ENCODE measurements at places on chromosomes 4 and X.

GRCh38 chrX:72094894-72095293 is 36.8 kb downstream of the RTL5 start:
- no peaks in the 10 kb centered on the region for H3K27me3 ChIP-seq
- peaks cover 7% of the 10 kb centered on the region for H3K4me1 ChIP-seq
- H3K27ac ChIP-seq: peak overlapping the region; percentile 42
- peaks cover 2% of the 10 kb centered on the region for H3K36me3 ChIP-seq

- no peak for DNase-seq
- no peak overlapping the region for H3K27ac ChIP-seq
- H3K4me1 ChIP-seq: peaks cover 4% of the 10 kb centered on the region
- no peak overlapping the region for H3K4me3 ChIP-seq
- H3K27me3 ChIP-seq: peaks cover 2% of the 10 kb centered on the region
- no peaks in the 10 kb centered on the region for H3K36me3 ChIP-seq
Measured at GRCh38 chr4:14856062-14856933, 146.0 kb upstream of the CPEB2 start.

DNA sequence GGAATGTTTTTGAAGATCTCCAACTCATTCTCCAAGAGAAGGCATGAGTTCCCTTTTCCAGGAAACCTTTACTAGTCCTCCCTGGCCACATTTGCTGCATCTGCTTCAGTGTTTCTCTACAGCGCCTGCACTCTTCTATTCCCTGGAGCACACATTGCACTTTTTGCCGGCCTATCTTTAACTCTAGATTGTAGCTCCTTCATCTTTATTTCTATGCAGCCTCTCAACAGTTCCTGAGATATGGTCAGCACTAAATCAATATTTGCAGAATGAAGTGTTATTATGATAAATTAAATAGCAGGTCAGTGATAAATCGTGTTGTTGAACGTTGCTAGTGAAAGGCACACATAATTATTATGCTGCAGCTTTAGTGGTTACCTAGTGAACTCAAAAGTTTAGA is 88.3 kb downstream of the VCX3A start:
- no peaks in the 10 kb centered on the region for H3K27me3 ChIP-seq
- H3K36me3 ChIP-seq: no peaks in the 10 kb centered on the region
- H3K4me1 ChIP-seq: no peaks in the 10 kb centered on the region
- no peak overlapping the region for H3K4me3 ChIP-seq
- no peak for DNase-seq
- H3K27ac ChIP-seq: no peak overlapping the region

DNA sequence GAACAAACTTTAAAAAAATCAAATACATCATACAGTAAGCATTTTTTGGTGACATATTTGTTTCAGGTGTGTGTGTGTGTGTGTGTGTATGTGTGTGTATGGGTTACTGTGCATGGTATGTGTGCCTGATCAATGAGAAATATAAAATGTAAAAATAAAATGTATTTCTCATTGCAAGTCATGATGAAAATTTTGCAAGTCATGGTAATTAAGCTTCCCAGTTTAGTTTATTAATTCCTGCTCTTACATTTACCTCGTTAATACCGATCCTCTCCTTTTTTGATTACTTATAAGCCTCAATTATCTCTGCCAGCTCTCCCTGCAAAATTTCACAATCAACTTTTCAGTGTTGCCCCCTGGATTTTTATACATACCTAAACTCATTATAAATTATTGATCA is 114.6 kb upstream of the ADGRL3 start:
- H3K27me3 ChIP-seq: no peaks in the 10 kb centered on the region
- H3K4me1 ChIP-seq: peaks cover 4% of the 10 kb centered on the region
- no peak overlapping the region for H3K4me3 ChIP-seq
- no peaks in the 10 kb centered on the region for H3K36me3 ChIP-seq
- no peak for DNase-seq
- no peak overlapping the region for H3K27ac ChIP-seq

- H3K4me1 ChIP-seq: peaks cover 34% of the 10 kb centered on the region
- H3K27me3 ChIP-seq: no peaks in the 10 kb centered on the region
- H3K4me3 ChIP-seq: no peak overlapping the region
- H3K36me3 ChIP-seq: no peaks in the 10 kb centered on the region
- H3K27ac ChIP-seq: no peak overlapping the region
Measured at GRCh38 chr4:53005808-53006207, 143.7 kb downstream of the RASL11B start.

GRCh38 chrX:53223955-53224859 is 800 bp downstream of the KDM5C start:
- peak overlapping the region; percentile 100 for H3K27ac ChIP-seq
- H3K4me1 ChIP-seq: peaks cover 20% of the 10 kb centered on the region
- DNase-seq: no peak
- H3K4me3 ChIP-seq: peak overlapping the region; percentile 97

DNA sequence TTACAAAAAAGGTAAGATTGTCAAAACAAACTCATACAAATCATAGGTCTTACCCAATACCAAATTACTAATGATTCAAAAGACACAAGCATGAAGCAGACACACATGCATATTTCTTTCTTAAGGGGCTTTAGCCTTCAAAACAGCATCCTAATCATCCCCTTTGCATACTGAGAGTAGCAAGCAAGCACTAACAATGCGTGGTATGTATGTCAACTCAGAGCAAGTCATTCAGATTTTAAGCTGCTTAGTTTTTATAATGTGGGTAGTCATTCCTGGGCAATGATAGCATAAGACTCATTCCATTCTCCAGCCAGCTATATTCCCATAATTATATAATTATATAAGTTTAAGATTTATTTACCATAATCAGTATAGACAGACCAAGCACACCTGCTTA is 219.6 kb downstream of the DKK2 start:
- no peak overlapping the region for H3K27ac ChIP-seq
- H3K27me3 ChIP-seq: no peaks in the 10 kb centered on the region
- no peaks in the 10 kb centered on the region for H3K36me3 ChIP-seq
- no peak for DNase-seq

- peaks cover 19% of the 10 kb centered on the region for H3K4me1 ChIP-seq
- no peak overlapping the region for H3K4me3 ChIP-seq
- H3K27ac ChIP-seq: no peak overlapping the region
Measured at GRCh38 chr4:183403961-183404360, 40.5 kb upstream of the CDKN2AIP start.

DNA sequence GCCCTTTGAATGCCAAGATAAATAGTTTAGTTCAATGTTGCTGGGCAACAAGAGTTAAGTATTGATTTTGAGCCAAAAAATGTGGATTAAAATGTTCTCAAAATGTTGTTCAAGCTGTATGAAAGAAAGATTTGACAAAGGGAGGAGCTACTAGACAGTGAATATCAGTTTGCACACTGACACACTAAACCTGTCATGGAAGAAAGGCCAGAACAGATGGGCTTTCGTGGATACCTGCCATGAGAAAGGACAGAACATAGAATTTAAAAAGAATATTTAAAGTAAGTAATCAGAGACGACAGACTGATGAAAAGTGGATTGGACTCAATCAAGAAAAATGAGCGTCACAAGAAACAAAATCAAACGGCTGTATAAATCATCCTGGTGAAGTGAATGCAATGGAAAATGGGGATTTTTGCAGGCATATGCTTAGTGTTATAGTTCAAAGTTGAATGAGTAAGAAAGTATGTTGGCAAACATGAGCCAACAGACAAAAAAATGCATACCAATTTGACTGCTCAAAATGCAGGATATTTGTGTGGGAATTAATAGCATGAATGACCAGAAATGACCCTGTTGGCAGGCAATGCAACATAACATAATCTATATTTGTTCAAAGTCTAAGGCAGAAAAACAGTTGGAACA is 7.4 kb downstream of the PCDH18 start:
- DNase-seq: no peak
- peak overlapping the region; percentile 67 for H3K27ac ChIP-seq
- no peaks in the 10 kb centered on the region for H3K27me3 ChIP-seq
- H3K36me3 ChIP-seq: peaks cover 62% of the 10 kb centered on the region
- peak overlapping the region; percentile 7 for H3K4me3 ChIP-seq

- no peak overlapping the region for H3K4me3 ChIP-seq
- no peaks in the 10 kb centered on the region for H3K27me3 ChIP-seq
- no peaks in the 10 kb centered on the region for H3K36me3 ChIP-seq
- H3K4me1 ChIP-seq: peaks cover 12% of the 10 kb centered on the region
- no peak for DNase-seq
Measured at GRCh38 chrX:47498411-47498810, 15.4 kb upstream of the ZNF41 start.

DNA sequence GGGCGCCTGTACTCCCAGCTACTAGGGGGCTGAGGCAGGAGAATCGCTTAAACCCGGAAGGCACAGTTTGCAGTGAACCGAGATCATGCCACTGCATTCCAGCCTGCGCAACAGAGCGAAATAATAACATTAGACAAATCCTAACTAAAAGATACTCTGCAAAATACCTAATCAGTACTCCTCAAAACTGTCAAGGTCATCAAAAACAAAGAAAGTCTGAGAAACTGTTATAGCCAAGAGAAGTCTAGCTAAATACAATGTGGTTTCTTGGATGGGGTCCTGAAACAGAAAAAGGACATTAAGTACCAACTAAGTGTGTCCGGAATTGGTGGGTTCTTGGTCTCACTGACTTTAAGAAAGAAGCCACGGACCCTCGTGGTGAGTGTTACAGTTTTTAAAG is 14.6 kb upstream of the ACSL4 start:
- H3K4me1 ChIP-seq: no peaks in the 10 kb centered on the region
- DNase-seq: no peak
- H3K4me3 ChIP-seq: no peak overlapping the region
- H3K36me3 ChIP-seq: no peaks in the 10 kb centered on the region
- no peaks in the 10 kb centered on the region for H3K27me3 ChIP-seq

DNA sequence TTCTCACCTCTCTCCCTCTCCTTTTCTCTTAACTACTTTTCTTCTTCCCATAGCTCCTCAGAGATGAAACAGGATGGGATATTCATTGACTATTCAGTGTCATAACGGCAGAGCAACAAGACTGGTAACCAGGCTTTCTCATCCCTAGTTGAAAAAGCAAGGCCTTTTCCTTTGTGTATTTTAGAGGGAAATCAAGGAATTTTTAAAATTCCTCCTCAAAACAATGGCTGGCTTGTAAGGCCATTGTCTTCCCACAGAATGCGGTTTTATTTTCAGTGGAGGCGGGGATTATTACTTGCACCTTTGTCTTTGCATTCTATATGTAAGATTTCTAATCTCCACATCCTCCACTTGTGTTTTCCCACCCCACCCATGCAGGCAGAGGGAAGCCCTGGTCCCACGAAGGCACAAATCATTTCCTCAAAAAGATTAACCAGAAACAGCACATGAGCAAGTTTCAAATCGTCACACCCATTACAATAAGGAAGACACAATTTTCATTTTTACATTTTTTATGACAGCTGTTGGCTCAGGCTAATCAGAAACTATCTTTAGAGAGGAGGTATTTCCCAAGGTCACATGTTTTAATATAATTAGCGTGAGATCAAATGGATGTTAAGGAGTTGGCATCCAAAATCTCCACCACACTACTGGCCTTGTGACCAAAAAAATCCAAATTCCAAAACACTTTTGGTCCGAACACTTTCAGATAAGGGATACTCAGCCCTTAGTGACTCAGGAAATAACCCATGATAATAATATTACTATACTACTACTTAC is 53.0 kb upstream of the KDR start:
- no peak for DNase-seq
- H3K27me3 ChIP-seq: no peaks in the 10 kb centered on the region
- H3K36me3 ChIP-seq: no peaks in the 10 kb centered on the region
- no peak overlapping the region for H3K27ac ChIP-seq
- peaks cover 23% of the 10 kb centered on the region for H3K4me1 ChIP-seq

DNA sequence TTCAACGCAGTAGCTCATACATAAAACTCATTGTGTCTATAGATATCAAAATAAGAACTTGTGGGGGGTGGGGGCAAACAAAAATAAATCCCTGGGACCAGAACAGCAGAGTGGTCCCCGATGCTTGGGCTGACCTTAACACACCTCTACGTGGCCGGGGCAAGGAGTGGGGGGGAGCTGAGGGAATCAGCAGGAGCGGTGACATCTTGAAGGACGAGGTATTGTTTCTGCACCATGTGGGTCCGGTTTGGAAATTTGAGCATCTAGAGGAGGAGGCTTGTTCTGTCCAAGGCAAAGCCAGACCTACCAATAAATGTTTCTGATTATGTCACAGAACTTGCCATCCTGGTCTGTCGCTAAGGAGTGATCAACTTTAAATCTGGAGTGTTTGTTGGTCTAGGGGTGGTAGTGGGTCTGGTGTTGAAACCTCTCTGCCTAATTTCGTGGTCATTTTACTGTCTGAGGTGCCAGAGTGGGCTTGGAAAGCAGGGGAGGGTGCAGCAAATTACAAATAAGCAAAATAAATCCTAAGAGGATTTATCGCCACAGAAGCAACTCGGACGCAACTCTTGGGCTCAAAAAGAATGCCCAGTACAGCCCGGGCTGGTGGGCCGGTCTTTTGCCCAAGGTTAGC is 774 bp upstream of the RAPGEF2 start:
- DNase-seq: no peak
- H3K27ac ChIP-seq: peak overlapping the region; percentile 94
- H3K36me3 ChIP-seq: no peaks in the 10 kb centered on the region
- peaks cover 40% of the 10 kb centered on the region for H3K4me1 ChIP-seq
- H3K4me3 ChIP-seq: peak overlapping the region; percentile 88
- H3K27me3 ChIP-seq: peaks cover 5% of the 10 kb centered on the region

GRCh38 chr4:10984815-10985214 is 300.2 kb upstream of the CLNK start:
- DNase-seq: no peak
- no peak overlapping the region for H3K27ac ChIP-seq
- H3K4me3 ChIP-seq: no peak overlapping the region
- no peaks in the 10 kb centered on the region for H3K27me3 ChIP-seq
- no peaks in the 10 kb centered on the region for H3K36me3 ChIP-seq

- H3K36me3 ChIP-seq: no peaks in the 10 kb centered on the region
- H3K27me3 ChIP-seq: no peaks in the 10 kb centered on the region
- H3K27ac ChIP-seq: peak overlapping the region; percentile 94
Measured at GRCh38 chrX:50812995-50813842, 775 bp downstream of the SHROOM4 start.

- no peak overlapping the region for H3K4me3 ChIP-seq
- no peak overlapping the region for H3K27ac ChIP-seq
- H3K36me3 ChIP-seq: peaks cover 60% of the 10 kb centered on the region
- H3K27me3 ChIP-seq: no peaks in the 10 kb centered on the region
Measured at GRCh38 chrX:111728096-111728495, 47.1 kb downstream of the ALG13 start.

GRCh38 chrX:129736491-129736890 is 2.3 kb upstream of the XPNPEP2 start:
- no peak overlapping the region for H3K4me3 ChIP-seq
- no peak for DNase-seq
- peaks cover 28% of the 10 kb centered on the region for H3K4me1 ChIP-seq
- H3K27ac ChIP-seq: no peak overlapping the region

- no peak overlapping the region for H3K27ac ChIP-seq
- no peaks in the 10 kb centered on the region for H3K4me1 ChIP-seq
- no peak overlapping the region for H3K4me3 ChIP-seq
- no peak for DNase-seq
Measured at GRCh38 chr4:116413222-116413621, 672.2 kb downstream of the TRAM1L1 start.

DNA sequence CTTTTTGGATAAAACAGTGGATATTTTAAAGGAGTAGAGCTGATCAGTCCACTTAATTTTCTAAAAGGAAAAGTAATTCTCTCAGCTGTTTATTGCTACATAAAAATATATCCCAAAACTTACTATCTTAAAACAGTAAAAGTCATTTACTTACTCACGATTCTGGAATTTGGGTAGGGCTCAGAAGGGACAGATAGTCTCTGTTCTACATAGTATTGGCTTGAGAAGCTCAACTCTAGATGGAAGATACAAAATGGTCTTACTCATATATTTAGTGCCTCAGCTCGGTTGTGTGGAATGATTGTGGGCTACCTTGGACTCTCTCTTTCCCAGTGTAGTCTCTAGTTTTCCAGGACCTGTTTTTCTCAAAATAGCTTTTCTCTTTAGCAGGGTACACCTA is 691.5 kb upstream of the POU3F4 start:
- no peaks in the 10 kb centered on the region for H3K27me3 ChIP-seq
- H3K36me3 ChIP-seq: peaks cover under 1% of the 10 kb centered on the region
- H3K4me3 ChIP-seq: no peak overlapping the region
- H3K27ac ChIP-seq: no peak overlapping the region
- DNase-seq: no peak
